ENCODE measurements at places on chromosomes 16 and 17.
A peak's percentile ranks its signal among the peaks of the same experiment; 100 is the strongest.

DNA sequence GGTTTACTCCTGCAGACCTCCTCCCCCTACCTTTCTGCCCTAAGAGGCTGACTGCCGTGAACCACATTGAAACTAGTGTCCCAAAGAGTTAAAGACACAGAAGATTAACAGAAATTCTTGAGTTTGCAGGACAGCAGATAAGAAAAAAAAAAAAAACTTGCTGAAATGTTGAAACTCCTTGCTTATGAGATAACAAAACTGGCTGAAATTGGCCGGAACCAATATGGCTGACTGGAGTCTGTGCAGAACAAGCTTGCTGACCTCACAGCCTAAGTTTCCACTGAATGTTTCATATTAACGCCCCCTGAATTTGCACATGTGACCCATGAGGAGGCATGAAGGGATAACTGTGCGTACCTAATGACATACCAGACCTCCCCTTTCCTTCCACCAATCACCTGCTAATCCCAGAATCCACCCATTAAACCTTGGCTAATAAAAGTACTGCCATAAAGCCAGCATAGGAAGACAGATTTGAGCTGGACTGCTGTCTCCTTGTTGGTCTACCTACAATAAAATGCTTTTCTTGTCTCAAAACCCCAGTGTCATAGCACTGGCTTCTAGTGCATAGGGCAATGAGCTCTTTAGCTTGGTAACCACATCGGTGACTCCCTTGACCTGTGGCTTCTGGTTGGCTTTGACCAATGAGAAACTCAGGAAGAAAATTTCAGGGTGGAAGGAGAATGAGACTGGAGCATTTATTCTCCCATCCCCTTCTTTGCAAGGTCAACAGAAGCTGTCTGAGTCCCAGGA is 80.1 kb downstream of the PMP22 start:
- no peak for DNase-seq

- no peak for DNase-seq
These were observed 75.2 kb downstream of the COX10 start for GRCh38 chr17:14144508-14144907.

DNA sequence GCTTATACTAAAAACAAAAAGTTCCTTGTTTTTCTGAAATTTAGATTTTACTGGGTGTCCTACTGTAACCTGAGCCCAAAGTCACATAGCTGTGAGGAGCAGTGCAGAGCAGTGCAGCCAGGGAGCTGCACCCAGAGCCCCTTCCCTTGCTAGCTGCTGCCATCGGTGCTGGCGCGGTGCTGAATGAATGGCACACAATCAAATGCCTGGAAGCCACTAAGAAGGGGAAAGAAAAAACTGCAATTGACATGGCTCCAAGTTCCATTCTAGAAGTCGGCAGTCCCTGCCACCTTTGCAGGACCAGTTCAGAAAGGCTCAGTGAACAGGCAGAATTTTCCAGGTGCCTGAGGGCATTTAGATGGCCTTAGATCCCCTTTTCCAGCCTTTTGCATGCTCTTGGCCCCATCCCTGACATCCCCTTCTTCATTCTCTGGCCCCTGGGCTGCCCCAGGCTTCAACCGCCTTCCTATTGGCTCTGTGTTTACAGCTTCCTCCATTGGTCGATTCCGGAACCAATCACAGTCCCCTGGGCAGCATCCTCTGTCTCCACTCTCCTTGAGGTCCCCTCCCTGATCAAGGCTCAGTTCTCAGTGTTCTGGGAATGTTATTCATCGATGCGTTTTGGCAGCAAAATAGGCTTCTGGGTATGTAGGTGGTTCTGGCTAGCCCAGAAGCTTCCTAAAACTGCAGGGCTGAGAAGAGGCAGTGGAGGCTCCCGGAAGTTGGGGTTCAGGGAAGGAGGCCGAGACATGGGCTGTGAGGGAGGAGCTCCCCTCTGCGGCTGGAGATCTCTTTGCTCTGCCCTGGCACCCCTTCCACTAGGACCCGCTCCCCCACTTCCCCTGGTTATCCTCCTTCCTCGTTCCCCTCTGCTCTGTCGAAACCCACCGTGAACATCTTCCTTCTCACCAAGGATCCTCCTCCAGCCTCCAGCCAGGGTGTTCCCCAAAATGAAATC is 37.9 kb downstream of the ATP2C2 start:
- peak; percentile 27 for DNase-seq

- DNase-seq, result no peak
These were observed 107.4 kb downstream of the PARN start for GRCh38 chr16:14522671-14523070.

DNA sequence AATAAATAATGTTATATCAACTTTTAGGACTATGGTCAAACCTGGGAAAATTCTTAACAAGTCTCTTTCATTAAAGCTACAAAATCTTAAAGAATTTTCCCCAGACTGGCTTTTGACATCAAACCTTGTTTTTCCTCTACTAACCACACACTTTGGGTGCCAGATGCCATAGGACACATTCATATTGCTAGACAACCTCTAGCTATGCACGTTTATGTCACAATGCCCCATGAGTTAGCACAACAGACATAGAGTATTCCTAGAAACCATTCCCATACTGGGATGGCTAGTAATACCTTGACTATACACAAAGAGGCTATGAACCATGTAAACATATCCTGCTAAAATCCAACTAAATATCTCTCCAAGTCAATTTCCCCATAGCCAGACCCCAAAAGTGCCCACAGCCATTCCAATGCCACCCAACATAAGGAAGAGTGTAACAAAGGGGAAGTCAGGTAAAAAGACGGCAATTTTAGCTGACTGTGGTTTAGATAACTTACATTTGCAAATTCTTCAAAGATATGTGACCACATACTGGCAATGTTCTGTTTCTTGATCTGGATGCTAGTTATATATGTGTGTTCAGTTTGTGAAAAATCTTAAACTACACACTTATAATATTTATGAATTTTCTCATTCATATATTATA is 23.4 kb downstream of the SMURF2 start:
- DNase-seq, result no peak

DNA sequence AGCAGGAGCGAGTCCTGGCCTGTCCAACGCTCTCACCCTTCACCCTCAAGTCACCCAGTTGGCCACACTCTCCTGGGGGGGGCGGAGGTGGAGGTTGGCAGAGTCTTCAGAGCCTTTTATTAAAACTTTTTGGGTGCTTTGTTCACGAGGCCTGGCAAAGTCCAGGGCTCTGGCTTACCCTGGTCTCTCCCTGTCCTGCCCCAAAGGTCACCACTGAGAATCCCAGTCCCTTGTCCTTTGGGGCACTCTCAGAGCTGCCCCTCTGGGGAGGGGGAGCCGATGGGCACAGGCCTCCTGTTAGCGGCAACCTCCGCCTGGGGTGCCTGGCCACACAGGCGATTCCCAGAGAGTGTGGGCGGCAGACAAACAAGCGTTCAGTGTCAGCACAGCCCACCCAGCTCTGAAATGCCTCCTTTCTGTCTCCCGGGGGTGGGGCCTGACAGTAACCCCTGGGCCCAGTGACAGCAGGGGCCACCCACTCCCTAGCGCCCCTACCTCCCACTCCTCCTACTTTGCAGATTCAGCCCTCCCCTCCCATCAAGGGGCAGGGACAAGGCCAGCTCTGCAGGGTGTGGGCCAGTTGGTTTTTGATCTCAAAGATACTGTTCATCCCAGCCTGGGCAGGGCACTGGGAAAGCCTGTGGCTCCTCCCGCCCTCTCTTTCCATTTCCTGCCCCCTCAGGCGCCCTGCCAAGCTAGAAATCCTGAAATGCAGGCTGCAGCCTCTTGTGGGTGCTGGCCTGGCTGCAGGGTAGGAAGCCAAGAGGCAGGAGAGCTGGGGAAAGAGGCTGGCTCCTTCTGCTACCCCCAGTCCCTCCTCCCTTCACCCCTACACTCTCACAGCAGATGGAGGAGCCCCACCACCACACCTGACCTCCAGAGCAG is 36.6 kb upstream of the EMP2 start:
- peak; percentile 71 for DNase-seq

DNA sequence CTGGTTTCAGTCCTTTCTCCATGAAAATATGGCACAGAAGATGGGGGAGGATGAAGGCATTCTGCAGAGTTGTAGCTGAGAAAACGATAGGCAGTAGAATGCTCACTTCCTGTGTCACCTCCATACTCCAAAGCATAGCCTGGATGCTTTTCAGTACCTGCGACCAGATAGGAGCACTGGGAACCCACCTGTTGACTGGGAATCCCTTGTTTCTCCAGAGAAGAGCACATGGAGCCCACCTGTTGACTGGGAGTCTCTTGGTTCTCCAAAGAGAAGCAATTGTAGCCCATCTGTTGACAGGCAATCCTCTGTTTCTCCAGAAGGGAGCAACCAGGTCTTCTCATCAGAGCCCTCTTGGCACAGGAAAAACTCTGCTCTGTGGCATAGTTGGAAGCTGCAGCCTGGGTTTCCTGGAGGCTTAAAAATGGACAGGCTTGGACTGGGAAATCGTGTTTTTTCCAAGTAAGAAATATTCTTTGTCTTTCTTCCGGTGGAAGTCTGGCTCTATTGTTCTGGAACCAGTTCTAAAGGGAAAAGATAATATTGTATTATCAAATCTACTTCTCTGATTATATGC is 13.2 kb downstream of the TERF2IP start:
- no peak for DNase-seq

DNA sequence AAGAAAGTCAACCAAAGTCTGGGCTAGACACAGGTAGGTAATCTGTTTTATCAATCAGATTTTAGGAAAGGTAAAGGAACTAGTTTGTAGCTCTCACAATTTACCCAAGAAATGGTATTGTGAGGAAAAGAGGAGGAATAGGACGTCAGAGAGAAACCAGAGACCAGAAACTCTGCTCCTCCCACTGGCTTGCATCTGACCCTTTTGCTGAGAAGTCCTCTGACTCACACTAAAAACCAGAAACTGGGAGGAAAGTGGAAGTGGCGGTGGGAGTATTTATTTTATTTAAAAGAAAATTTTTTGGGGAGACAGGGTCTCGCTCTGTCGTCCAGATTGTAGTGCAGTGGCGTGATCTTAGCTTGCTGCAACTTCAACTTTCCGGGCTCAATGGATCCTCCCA is 38.0 kb upstream of the MNT start:
- peak; percentile 19 for DNase-seq

DNA sequence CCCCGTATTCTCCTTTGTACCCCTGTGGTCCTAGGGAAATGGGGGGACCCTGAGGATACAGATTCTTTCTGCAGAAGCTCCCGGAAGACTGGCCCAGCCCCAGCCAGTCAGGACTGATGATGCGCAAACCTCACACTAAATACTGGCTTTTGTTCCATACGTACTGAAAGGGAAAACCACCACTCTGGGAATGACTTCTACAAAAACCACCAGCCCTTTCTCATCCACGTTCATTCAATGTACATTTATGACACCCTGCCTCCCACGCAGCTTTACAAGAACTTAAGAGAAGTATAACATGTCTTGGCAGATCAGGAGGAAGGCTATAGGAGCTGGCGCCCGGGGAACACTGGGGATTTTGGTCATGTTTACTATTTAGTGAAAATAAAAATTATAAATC is 70.6 kb downstream of the MARCHF10 start:
- no peak for DNase-seq

- DNase-seq, result peak; percentile 44
These were observed 62.0 kb upstream of the CRHR1 start for GRCh38 chr17:45722161-45722560.

DNA sequence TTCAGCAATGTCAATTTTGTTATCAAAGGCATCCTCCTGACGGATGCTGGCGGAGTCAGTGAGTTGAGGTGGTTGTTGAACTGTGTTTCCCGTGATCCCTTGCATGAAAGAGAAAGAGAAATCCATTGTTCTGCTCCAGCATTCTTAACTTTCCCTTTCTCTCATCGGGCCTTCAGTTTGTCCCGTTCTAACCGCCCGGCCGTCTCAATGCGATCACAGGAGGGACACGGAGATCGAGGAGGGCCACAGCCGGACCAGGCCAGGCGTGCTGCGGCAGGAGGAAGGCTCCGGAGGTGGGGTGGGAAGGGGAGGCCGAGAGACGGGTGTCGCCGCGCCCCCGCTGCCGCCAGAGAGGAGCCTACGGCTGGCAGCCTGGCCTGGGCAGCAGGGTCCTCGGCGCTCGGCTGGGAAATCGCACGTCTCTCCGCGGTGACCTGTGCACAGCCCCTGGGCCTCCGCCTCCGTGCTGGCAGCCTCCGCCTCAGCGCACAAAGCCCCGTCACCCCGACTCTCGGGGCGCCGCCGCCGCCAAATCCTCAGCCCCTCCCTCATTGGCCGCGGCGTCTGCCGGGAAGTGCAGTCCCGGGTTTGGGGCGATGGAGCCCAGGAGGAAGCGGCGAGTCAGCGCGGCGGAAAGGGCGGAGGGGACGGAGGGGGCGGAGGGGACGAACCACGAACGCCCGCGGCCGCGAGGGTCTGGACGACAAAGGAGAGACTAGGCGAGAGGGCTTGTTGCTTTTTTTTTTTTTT is 38.1 kb downstream of the SOST start:
- DNase-seq, result peak; percentile 77

DNA sequence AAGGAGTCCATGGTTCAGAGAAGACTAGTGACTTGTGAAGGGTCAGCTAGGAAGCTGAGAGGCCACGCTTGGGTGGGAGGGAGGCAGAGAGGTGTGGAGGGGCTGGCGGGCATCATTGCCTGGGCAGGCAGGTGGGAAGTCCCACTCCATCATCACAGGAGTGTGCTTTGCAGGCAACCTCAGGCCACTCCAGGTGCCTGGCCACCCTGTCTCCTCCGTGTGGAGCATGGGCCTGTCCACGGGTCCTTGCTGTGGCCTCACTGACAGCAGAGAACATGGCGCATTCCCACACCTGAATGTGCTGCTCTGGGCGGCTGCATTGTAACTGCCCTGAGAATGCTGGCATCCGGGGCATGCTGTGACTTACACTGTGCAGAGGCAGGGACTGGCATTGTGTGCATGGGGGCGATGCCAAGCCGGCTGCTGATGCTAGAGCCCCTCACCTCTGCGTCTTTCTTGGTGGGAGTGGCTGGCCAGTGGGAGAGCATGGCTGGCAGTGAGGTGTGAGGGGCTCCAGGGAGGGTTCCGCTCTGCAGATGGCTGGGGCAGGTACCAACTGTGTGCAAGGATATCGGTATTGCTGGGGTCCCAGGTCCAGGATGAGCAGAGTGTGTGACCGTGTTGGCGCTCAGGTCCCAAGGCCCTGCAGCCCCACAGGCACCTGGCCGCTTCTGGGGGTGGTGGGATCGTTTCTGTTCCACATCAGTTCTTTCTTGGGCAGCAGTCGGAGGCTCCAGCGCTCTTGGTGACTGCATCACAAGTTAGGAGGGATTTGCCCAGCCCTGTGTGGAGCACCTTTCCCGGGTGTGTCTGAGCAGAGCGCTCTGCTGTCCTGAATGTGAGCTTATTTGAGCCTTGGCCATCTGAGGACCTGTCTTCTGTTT is 94.8 kb downstream of the NPIPB11 start:
- no peak for DNase-seq

DNA sequence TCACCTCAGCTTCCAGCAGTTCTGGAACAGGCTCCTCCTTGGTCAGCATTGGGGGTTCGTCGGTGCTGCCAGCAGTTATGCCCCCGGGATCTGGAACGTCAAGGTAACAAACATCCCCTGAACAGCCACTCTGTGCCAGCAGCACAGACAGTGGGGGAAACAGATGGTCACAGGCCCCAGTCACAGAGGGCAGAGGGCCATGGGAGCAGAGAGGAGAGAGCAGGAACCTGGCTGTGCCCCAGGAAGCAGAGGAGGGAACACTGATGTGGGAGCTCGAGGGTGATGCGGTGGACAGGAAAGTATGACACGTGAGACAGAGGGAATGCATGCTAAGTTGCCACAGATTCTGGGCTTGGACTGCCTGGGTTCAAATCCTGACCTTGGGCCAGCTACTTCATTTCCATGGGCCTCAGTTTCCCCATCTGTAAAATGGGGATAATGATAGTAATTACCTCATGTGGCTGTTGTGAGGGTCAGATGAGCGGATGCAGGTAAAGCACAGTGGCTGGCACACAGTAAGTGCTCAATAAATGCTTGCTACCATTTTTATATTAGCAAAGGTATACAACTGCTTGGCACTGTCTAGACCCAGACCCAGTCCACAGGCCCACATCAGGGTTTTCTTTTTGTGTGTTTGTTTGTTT is 4.9 kb downstream of the BCL7C start:
- DNase-seq, result no peak

- DNase-seq, result no peak
These were observed 55.9 kb downstream of the GRB2 start for GRCh38 chr17:75349589-75349988.
